Placental epithelial cell (primary cell): ENCODE measurements at places on chromosomes 2 and 18. TPM values are rescaled to one million over a fixed set of nuclear protein-coding genes. Genes with fewer than 3 reads are reported as not detected.

The C2orf78 gene
- total RNA-seq, result not detected in 2 replicates

The TTC27 gene
- total RNA-seq, result 15.3 and 25.5 TPM in 2 replicates

The ALK gene
- under 0.01 TPM in 2 replicates for total RNA-seq

The LRP2 gene
- not detected in 2 replicates for total RNA-seq

The IGFBP5 gene
- total RNA-seq, result 3.0 and 335 TPM in 2 replicates

The REG1B gene
- not detected in 2 replicates for total RNA-seq

The ANKRD30BL gene
- not detected in 2 replicates for total RNA-seq

The MYO5B gene
- 20.7 and 33.8 TPM in 2 replicates for total RNA-seq

The SPC25 gene
- total RNA-seq, result 3.0 and 3.5 TPM in 2 replicates

The CYB5A gene
- total RNA-seq, result 1.2 and 2.7 TPM in 2 replicates

The RAPGEF4 gene
- total RNA-seq, result 1.3 and 2.0 TPM in 2 replicates

The RANBP2 gene
- total RNA-seq, result 47.1 and 68.1 TPM in 2 replicates

The GREB1 gene
- under 0.01 and 0.22 TPM in 2 replicates for total RNA-seq

The COA5 gene
- 16.1 and 25.1 TPM in 2 replicates for total RNA-seq

The KCNG2 gene
- total RNA-seq, result not detected in 2 replicates

The PIKFYVE gene
- 28.0 and 31.4 TPM in 2 replicates for total RNA-seq

The CCBE1 gene
- under 0.01 and 0.11 TPM in 2 replicates for total RNA-seq
